H9 (cell line): ENCODE measurements at places on chromosomes 11 and 22.

DNA sequence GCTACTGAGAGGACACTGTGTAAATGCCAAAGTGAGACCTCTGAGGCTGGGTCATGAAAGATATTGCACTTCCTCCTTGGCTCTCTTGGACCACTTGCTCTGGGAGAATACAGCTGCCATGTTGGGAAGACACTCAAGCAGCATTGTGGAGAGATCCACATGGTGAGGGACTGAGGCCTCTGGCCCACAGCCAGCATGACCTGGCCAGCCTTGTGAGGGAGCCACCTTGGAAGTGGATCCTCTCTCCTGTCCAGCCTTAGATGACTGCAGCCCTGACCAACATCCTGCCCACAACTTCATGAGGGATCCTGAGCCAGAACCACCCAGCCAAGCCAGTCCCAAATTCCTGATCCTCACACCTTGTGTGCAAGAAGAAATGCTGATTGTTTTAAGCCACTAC, 30.4 kb downstream of the MB start:
- no peak overlapping the region for H3K4me3 ChIP-seq
- no peak overlapping the region for H3K27ac ChIP-seq
- no peaks in the 10 kb centered on the region for H3K4me1 ChIP-seq
- no peaks in the 10 kb centered on the region for H3K27me3 ChIP-seq
- DNase-seq: no peak
- H3K36me3 ChIP-seq: no peaks in the 10 kb centered on the region

DNA sequence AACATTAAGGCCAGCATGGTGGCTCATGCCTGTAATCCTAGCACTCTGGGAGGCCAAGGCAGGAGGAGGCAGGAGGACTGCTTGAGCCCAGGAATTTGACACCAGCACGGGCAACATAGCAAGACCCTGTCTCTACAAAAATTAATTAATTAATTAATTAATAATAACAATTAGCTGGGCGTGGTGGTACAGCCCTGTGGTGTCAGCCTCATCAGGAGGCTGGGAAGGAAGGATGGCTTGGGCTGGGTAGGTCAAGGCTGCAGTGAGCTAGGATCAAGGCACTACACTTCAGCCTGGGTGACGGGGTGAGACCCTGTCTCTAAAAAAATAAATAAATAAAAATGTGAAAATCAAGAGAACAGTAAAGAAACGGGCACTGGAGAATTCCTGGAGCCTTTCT, 1.4 kb downstream of the ARFGAP3 start:
- H3K27me3 ChIP-seq: peaks cover 3% of the 10 kb centered on the region; the same call in 1 of the 2 replicates
- no peaks in the 10 kb centered on the region for H3K36me3 ChIP-seq
- no peaks in the 10 kb centered on the region for H3K4me1 ChIP-seq
- DNase-seq: no peak

DNA sequence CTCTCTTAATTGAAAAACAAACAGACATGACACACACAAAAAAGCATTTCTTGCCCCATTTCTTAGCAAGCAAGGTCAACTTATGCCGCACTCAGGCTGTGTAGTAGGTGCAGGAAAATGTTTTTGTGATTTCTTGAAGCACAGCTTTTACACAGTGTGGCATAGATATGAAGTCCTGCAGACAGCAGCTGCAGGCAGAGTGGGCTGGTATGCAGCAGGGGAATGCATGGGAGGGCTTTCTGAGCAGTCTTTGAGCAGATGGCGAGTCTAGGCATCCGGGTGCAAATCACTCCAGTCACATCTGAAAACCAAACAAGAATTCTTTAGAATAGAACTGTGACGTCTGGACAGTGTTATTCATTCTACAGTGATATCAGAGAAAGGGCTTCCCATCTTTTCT, 87.5 kb downstream of the BLID start:
- H3K27ac ChIP-seq: no peak overlapping the region
- no peak for DNase-seq
- no peak overlapping the region for H3K4me3 ChIP-seq
- H3K27me3 ChIP-seq: no peaks in the 10 kb centered on the region

GRCh38 chr11:3669742-3670183, 1.4 kb downstream of the CHRNA10 start:
- no peak for DNase-seq
- H3K27ac ChIP-seq: no peak overlapping the region

DNA sequence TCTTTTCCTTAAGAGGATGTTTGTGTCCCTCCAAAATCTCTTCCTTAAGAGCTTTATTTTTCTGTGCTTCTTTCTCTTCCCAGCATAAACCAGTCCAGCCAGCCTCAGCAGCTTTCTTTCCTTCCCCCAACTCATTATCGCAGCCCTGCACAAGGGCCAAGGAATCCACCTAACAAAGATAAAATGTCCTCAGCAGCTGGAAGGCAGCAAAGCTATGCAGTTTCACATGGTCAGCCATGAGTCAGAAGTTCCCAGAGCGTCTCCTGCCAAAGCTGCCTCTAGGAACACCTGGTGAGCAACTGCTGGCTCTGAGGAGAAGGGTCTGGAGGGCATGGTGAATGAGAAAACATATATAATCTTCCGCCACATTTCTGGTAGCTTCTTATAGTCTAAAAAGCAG, 45.3 kb upstream of the HMGXB4 start:
- H3K27me3 ChIP-seq: no peaks in the 10 kb centered on the region
- no peak overlapping the region for H3K4me3 ChIP-seq
- H3K27ac ChIP-seq: no peak overlapping the region
- no peak for DNase-seq
- no peaks in the 10 kb centered on the region for H3K4me1 ChIP-seq
